ENCODE measurements at places on chromosomes 6 and 20.
A peak's percentile ranks its signal among the peaks of the same experiment; 100 is the strongest.

DNA sequence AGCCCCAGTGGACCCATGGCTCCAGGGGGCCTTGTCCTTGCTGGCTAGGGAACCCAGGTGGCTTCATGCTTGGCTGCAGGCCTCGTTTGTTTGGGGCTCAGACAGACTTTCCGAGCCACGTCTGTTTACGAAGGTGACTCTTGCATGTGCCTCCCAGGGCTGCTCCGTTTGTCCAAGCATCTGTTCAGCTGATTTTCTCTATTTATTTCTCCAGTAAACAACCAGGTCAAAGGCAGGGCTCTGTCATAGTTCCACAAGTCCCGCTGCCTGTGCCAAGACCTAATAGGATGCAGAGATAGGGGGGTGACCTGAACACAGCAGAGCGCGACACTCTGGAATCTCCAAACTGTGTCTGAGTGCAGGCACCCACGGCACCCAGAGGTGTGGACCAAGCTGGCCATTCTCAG is 12.8 kb upstream of the SPO11 start:
- DNase-seq: no peak

DNA sequence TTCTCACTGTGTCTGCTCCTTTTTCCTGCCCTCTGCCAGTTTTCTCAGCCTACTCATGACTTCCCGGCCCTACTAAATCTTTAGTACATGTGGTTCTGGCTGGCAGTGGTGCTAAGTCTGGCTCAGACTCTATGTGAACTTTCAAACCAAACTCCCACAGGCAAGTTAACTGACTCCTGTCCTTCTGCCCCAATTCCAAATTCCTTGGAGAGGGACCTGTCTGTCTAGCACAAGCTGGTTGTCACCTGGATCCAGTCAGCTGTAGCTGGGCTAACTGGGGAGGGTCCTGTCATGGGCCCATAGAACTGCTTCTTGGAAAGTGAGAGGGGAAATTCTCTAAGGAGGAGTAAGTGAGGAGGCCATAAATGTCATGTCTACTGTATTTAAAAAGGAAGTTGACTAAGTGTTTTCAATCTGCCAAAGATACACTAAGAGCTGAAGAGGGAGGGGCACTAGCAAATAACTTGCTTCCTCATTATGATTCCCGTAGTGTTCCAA is 240.1 kb downstream of the KCNQ5 start:
- peak; percentile 77 for DNase-seq

- no peak for DNase-seq
These were observed 97.8 kb downstream of the RAMACL start for GRCh38 chr6:166488701-166489100.

GRCh38 chr6:18330548-18331081 is 56.5 kb upstream of the RNF144B start:
- DNase-seq: no peak

- no peak for DNase-seq
These were observed 4.9 kb downstream of the ADGRG6 start for GRCh38 chr6:142306736-142307135.
